ENCODE measurements at places on chromosomes 12 and 14.
A peak's percentile ranks its signal among the peaks of the same experiment; 100 is the strongest.

GRCh38 chr12:43836475-43836989, 651 bp downstream of the TMEM117 start:
- DNase-seq, result peak; percentile 59

DNA sequence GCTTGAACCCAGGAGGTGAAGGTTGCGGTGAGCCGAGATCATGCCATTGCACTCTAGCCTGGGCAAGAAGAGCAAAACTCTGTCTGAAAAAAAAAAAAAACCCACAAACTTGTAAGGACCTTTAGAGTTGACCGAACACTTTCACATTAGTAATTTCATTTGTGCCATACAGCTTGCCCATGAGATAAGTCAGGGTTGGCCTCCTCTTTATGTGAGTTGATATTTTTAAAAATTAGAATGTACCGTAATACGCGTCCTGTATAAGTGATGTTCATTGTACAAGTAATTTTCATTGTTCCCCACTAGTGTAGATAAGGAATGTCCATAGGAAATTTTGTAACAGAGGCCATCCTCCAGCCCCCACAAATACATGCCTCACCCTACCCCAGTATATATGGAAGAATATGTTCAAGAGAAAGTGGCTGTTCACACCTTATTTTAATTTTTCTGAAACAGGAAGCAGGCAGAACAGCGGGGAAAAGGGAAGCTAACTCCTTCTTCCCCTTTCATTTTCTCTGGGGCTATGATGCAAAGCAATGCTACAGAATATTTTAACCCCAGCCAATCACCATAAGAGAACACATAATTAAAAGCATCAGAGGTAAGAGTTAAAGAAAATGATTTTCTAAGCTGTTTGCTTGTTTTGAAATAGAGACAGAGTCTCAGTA, 31.9 kb upstream of the HIF1A start:
- no peak for DNase-seq

GRCh38 chr12:265096-265495, 2.5 kb upstream of the SLC6A13 start:
- no peak for DNase-seq

DNA sequence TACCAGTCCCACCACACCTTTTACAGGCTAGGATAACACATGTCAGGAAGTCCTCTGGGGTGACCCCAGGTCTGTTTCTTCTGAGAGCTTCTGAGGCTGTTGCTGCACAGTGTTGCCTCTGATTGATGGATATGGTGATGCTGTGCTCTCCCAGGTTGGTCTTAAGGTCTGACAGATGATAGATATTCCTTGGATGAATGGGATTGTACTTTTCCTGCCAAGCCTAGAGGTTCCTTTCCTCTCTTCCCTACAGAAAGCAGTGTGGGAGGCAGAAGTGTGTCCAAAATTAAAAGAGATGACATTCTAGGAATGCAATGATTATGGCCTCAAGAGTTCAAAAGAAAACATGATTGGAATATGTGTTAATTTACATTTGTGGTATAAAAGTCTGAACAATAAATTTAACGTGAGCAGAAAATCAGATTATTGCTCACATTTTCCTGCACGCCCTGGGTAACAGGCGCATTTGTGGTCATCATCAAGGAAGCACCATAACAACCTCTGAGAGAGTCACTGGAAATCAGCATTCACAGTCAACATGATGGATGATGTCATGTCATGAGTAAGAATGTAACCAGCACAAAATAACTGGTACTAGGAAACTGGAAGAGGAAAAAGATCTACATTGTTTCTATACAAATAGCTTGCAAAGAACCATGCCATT, 73.7 kb downstream of the BBS10 start:
- DNase-seq, result peak; percentile 64

GRCh38 chr12:92927436-92928281, 1.4 kb downstream of the EEA1 start:
- peak; percentile 83 for DNase-seq

DNA sequence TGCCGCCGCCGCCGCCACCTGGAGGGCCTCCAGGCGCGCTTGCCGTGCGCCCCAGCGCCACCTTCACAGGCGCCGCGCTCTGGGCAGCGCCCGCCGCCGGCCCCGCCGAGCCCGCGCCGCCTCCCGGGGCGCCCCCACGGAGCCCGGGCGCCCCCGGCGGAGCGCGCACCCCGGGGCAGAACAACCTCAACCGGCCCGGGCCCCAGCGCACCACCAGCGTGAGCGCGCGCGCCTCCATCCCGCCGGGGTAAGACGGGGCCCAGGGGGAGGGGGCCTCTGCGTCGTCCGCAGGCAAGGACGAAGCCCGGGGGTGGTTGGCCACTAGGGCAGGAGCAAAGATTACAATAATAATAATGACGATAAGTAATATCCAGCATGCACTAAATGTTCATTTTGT, 21.3 kb downstream of the DTX1 start:
- DNase-seq, result no peak

- no peak for DNase-seq
Observed at GRCh38 chr12:78977304-78977867, 112.8 kb downstream of the SYT1 start.
